ENCODE measurements at places on chromosomes 2 and 18.

GRCh38 chr2:174473796-174474195 lies 13.0 kb downstream of the GPR155 start:
- DNase-seq, result no peak

GRCh38 chr2:182144776-182145165 lies 159.1 kb downstream of the PPP1R1C start:
- DNase-seq, result no peak

- DNase-seq, result peak; percentile 18
Observed at GRCh38 chr18:11324510-11324909, 175.1 kb upstream of the PIEZO2 start.

- DNase-seq, result peak; percentile 63
Observed at GRCh38 chr18:79465392-79465991, 69.8 kb downstream of the NFATC1 start.

DNA sequence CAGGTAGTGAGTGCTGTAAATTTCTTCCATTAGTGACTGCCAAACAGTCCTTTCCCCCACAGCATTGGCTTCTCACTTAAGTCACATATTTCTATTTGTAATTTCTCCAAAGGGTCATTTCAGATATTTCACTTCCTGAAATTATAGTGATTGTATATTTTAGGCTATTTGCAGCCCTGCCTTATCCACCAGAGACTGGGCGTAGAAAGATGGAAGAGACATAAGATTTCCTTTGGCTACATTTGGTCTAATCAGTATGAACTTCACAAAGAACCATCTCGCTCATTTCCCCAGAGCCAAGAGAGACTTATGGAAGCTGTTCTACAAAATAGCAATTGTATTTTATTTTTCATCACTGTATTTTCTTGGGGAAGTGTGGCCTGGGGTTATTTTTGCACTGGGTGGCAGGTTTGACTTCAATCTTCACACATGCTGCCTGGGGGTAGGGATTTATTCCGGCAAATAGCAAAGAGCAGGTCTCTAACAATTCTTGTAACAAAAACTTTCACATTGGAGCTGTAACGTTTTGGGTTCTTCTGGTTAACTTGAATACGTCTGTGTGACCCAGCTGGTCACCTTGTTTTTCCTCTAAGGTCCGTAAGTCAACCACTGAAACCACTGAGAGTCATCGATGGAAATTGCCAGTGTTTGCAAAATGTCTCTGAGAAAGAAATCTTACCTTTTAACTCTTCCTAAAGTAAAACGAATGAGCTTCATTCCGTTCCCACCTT lies 170.6 kb upstream of the SERPINE2 start:
- no peak for DNase-seq
